Coronary artery (tissue), 2 donors: ENCODE measurements at places on chromosomes 4 and X.

GRCh38 chr4:178296669-178297068, 854.4 kb upstream of the AGA start:
- DNase-seq, result no peak

- no peak for DNase-seq
These were observed 31.3 kb upstream of the TFDP3 start for GRCh38 chrX:133249266-133250058.

- no peak for DNase-seq
These were observed 156.7 kb downstream of the ATP10D start for GRCh38 chr4:47641755-47642154.

GRCh38 chr4:45036677-45037076, 310.3 kb upstream of the GNPDA2 start:
- DNase-seq, result no peak

- no peak for DNase-seq
These were observed 11.2 kb upstream of the ADD1 start for GRCh38 chr4:2832309-2832980.

DNA sequence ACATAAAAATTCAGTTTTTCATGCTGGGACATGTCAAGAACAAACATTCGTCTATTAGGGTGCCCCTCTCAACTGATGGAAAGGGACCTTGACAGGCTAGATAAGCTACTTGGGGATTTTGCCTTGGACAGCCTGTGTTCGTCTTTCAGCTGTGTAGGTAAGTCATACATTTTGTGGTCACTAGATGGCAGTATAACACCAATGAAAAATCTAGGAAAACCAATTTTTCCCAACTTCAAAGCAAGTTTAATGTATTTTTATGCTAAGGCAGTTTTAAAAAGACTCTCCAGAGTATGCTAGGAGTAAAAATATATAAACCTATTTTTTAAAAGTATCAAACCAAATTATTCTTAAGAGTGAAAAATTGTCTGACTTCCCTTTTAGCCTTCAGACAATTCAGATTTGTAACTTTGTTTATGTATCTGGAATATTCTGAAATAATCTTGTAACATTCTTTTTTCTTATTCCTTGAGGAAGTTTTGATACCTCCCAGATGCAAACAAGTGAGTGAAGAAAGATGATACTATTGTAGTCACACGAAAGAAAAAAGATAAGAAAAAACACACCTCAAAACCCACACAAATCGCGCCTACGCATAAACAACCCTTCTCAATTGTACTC, 158.3 kb downstream of the CPE start:
- no peak for DNase-seq
